Caco-2 (cell line): ENCODE measurements at places on chromosomes 6 and 20.

GRCh38 chr6:2429032-2429431 lies 183.6 kb upstream of the GMDS start:
- DNase-seq: no peak

GRCh38 chr20:32762754-32763201 lies 593 bp downstream of the DNMT3B start:
- DNase-seq: peak; percentile 68

- DNase-seq: peak; percentile 39
These were observed 283.3 kb upstream of the MANEA start for GRCh38 chr6:95294043-95294442.

DNA sequence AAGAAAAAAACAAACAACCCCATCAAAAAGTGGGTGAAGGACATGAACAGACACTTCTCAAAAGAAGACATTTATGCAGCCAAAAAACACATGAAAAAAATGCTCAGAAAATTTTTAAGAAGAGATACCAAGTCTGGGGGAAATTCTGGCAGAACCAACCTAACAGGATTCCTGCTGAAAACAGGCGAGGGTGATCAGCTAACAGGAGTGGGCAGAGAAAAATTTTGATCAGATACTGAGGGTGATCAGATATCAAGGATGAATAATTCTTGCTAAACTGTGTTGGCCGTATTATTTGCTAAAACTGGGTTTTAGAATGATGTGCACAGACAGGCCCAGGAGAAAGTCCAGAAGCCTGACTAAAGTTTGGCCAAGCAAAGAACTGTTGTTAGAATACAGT lies 557.3 kb downstream of the CD109 start:
- no peak for DNase-seq

GRCh38 chr6:83303426-83303825 lies 110.3 kb downstream of the RWDD2A start:
- DNase-seq: no peak

DNA sequence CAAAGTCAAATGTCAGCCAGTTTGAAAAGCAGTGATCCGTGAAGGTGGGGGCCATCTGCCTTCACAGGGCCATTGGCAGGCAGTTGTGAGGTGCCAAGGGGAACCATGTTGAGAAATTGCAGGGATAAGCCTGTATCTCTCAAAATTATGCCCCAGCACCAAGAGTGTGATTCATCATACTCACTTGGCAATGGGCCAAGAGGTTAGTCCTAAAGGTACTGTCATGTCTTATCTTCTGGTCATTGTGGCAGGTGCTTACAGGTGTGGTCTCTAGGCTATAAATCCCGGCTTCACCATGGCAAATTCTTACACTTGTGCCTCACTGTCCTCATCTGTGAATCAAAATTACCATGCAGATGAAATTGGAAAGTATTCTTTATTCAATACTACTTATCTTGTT lies 150.7 kb upstream of the LAMP5 start:
- DNase-seq: no peak

- DNase-seq: no peak
These were observed 10.3 kb upstream of the SNHG17 start for GRCh38 chr20:38445381-38445796.

DNA sequence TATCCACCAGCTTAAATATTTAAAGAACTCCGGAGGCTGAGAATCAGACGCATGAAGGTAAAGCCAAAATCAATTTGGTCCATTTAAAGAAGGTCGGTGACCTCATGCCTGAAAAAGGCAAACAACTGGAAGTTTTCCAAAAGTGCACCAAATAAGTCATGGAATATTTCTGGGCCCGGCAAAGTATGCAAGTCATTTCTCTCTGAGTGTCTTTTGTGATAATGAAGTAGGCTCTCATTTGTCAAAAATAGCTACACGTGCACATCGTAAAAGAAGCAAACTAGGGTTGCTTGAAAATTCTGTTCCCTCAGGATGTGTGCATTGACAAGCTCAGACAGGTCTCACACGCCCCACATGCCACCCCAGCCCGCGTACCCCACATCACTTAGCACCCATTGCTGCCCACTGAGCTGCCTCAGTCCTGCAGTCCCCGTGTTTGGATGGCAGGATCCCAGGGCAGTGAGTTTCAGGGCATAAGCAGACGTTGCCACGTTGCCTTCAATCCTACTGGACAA lies 20.5 kb upstream of the PYGB start:
- DNase-seq: no peak

DNA sequence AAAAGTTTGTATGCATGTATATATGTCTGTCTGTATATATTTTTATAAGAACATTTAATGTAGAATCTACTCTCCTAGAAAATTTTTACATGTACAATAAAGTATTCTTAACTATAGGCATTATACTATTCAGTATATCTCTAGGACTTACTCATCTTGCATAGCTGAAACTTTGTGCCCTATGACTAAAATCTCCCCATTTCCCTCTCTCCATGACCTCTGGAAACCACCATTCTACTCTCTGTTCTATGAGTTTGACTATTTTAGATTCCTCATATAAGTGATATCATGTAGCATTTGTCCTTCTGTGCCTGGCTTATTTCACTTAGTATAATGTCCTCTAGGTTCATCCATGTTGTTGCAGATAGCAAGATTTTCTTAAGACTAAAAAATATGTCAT lies 205.1 kb upstream of the SMLR1 start:
- no peak for DNase-seq

DNA sequence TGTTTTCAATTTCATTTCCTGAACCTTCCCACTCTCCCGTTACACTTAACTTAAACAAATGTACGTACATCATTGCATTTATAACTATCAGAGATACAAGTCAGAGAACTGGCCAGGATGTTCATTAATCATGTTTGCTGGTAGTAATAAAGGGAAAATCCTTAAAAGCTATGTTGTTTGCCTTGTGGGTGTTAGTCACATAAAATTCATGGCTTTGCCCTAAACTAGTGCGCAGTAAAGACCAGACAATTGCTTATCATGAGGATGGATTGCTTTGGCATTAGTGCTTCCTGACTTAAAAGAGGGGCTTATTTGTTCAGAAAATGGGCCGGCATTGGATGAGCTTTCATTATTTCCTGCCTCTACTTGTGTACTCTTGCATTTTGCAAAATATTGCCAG lies 1037.3 kb upstream of the FLRT3 start:
- no peak for DNase-seq

DNA sequence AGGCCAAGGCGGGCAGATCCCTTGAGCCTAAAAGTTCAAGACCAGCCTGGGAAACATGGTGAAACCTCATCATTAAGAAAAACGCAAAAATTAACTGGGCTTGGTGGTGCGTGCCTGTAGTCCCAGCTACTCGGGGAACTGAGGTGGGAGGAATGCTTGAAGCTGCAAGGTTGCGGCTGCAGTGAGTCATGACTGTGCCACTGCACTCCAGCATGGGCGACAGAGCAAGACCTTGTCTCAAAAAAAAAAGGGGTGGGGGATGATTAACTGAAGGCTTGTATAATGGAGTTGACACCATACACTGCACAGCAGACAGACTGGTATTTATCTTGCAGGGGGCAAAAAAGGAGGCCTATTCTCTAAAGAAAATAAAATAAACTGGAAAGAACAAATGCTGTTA lies 27.7 kb downstream of the SRPK1 start:
- DNase-seq: no peak

- DNase-seq: no peak
These were observed 20.3 kb upstream of the SPDEF start for GRCh38 chr6:34576286-34576955.

DNA sequence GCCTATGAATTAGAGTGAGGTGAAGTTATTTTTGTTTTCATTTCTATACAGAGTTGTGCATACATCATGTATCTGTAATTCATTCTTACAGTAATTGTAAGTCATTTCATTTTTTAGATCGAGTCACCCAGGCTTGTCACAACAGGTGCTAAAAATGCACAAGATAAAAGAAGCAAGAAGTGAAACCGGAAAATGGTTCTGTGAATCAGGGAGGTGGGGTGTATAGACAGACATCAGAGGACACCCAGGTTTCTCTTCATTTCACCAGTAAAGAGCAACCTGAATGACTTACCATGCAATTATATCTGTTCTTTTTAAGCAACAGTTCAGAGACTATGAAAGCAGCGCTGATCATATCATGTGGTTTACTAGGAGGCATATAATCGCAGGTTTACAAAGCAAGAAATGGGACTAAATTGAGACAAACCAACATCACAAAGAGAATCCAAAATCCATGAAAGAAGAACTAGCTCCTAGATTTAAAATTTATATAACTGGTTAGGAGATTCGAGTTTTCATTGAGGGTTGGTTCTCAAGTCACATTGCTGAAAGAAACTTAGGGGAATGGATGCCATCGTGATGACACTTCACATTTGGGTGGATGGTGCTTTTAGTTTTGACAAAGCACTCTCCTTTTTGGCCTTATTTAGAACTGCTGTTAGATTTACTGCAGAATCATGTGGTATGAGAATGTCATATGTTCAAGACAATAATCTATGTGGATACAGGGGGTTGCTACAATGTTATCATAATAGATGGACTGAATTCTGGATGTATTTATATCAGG lies 27.9 kb upstream of the TBC1D7 start:
- DNase-seq: no peak

- no peak for DNase-seq
These were observed 365.2 kb downstream of the PAX1 start for GRCh38 chr20:22070610-22071058.
